ENCODE measurements at places on chromosomes 7 and 10.

- H3K4me3 ChIP-seq = no peak overlapping the region
- no peak overlapping the region for H3K27ac ChIP-seq
- H3K27me3 ChIP-seq = no peaks in the 10 kb centered on the region
- DNase-seq = no peak
These were observed 308.5 kb upstream of the NFE2L3 start for GRCh38 chr7:25843467-25843866.

DNA sequence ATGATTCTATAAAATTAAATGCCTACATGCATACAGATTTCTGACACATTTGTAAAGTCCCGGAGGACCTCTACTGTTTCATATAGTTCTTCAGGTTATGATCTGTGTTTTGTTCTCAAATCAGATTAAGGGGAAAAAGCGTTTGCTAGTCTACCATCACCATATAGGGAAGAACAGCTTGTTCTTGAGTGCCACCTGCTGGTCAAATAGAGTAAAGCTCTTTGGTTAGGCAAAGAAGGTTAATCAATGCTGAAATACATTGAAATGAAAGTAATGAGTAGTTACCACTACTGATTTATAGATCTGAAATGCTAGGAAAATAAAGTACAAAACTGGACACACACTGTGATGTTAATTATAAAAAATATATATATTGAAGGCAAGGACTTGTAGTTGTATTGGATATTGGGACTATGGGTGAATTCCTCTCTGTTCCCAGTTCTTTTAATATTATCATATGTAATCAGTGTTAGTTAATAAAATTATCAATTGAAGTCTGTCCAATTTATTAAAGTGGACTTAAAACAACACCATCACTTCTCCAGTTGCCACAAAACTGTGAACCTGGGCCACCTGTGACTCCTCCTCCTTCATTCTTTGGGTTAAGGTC is 72.6 kb upstream of the PDLIM1 start:
- H3K4me3 ChIP-seq = no peak overlapping the region
- DNase-seq = peak; percentile 40
- H3K27me3 ChIP-seq = no peaks in the 10 kb centered on the region
- peaks cover 16% of the 10 kb centered on the region for H3K36me3 ChIP-seq

- no peak overlapping the region for H3K4me3 ChIP-seq
- H3K4me1 ChIP-seq = peaks cover 27% of the 10 kb centered on the region
- DNase-seq = no peak
- H3K36me3 ChIP-seq = no peaks in the 10 kb centered on the region
- H3K27me3 ChIP-seq = no peaks in the 10 kb centered on the region
These were observed 17.1 kb upstream of the CPA1 start for GRCh38 chr7:130363026-130363847.

- no peaks in the 10 kb centered on the region for H3K27me3 ChIP-seq
- no peak overlapping the region for H3K4me3 ChIP-seq
- H3K36me3 ChIP-seq = no peaks in the 10 kb centered on the region
- H3K4me1 ChIP-seq = no peaks in the 10 kb centered on the region
- DNase-seq = no peak
These were observed 503.2 kb downstream of the NRG3 start for GRCh38 chr10:82378146-82378545.

DNA sequence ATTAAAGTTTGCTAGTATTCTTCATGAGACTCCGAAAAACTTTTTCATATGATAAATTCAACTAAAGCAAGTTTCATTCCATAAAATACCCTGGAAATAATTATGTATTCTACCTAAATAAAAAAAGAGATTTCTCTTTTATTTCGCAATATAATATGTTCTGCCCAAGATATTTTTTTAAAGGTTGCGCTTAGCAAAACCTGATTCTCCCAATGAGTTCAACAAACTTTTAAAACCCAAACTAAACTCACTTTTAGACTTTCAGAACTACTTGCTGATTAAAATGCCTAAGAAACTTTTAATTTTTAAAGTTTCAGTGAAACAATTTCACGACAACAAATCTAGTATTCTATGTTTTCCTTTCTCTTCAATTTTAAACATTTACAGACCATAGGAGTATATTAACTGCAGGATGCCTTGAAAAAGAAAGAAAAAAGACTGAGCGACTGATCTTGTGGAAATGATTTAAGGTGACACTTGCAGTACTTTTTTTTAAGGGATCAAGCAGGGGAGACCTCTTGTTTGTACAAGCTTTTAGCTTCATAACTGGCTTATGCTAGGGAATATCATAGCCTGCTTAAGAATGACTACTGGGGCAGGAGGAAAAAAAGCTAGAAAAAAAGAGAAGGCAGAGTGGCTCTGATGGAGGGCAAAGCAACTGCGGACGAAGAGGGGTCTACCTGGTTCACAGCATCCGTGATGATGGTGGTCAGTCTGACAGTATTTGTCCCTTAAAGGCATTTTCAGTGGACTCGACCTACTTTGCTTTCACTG is 1.5 kb downstream of the ZNF800 start:
- no peaks in the 10 kb centered on the region for H3K27me3 ChIP-seq
- peaks cover 3% of the 10 kb centered on the region for H3K36me3 ChIP-seq
- no peak for DNase-seq
- peak overlapping the region; percentile 82 for H3K4me3 ChIP-seq
- no peak overlapping the region for H3K27ac ChIP-seq

DNA sequence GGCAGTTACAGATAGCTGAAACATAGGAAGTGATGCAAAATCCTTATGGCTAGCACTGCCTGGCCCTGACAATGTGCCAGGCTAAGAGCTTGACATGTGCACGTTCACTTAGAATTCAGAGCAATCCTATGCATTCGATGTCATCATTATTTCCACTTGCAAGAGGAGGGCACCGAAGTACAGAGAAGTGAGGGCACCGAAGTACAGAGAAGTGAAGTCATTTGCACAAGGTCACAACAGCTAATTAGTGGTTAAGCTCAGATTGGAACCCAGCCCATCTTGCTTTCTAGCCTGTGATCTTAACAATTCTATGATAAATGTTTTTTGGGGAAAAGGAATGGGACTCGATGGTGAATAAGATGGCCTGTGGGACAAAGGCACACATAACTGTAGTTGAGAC is 73.4 kb downstream of the ARHGAP22 start:
- H3K27ac ChIP-seq = no peak overlapping the region
- H3K4me3 ChIP-seq = no peak overlapping the region
- DNase-seq = no peak
- no peaks in the 10 kb centered on the region for H3K36me3 ChIP-seq

DNA sequence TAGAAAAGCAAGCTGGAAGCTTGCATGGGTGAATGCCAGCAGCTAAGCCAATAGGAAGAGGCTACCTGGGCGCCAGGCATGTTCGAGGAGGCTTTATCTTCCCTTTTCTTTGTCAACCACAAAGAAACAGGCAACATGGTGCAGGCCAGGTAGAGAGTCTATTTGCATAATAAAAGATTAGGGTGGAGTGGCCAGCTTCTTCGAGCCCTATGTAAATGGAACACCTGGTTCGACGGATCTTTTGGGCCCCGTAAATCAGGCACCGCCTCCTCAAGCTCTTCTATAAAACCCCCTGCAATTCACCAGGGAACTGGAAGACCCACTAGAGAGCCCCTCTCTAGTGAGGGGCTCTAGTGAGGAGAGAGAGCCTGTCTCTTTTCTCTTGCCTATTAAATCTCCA is 1106.2 kb upstream of the CELF2 start:
- H3K4me3 ChIP-seq = no peak overlapping the region
- H3K27me3 ChIP-seq = no peaks in the 10 kb centered on the region
- H3K36me3 ChIP-seq = no peaks in the 10 kb centered on the region
- H3K27ac ChIP-seq = no peak overlapping the region

Data from spinal cord (tissue), 10 donors.